ENCODE measurements at places on chromosomes 16 and 17.

DNA sequence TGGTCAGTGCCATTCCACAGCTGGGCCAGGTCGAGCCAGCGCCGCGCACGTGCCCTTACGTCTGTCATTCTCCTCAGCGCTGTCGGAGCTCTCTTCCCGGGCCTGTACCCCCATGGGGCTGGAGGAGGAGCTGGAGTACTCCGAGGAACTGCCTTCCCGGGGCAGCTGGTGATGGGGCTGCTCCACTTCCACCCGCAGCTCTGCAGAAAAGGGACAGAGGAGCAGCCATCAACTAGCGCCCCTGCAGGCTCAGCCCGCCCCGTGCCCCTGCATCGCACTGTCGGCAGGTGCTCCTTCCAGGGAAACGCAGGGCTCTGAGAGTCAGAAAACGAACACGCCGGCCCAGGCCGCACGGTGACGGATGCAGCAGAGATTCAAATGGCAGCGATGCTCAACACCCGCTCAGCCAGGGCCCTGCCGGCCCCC lies 20.9 kb downstream of the MAP1LC3B start:
- no peak for DNase-seq

DNA sequence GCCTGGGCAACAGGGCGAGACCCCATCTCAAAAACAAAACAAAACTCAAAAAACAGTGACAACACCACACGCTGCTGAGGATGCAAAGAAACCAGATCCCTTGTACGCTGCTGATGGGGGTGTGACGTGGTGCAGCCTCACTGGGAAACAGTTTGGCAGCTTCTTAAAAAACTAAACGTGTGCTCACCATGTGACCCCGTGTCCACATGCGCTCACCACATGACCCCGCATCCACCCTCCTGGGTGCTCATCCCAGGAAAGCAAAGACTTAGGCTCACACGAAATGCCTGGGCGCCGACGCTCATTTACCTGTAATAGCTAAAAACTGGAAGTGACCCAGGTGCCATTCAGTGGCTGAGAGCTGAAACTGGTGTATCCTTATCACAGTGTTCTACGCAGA lies 19.9 kb upstream of the RPL13 start:
- DNase-seq = no peak

- DNase-seq = peak; percentile 49
These were observed 61.0 kb upstream of the RBL2 start for GRCh38 chr16:53372992-53373871.

DNA sequence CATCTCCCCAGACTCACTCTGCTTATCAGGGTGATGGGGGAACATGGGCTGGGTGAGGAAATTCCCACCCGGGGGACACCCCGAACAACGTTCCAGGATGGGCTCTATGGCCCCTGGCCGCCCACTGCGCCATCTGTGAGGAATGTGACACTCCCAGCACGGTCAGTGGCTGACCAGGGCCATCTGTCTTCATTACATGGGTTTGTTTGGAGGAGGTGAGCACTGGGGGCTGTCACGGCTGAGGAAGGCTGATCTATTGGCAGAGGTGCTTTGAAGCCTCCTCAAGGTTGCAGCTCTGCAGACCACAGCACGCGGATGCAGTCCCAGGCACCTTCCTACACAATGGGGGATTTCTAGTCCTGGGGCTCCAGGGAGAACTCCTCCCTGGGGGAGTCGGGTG lies 214.1 kb upstream of the FOXF1 start:
- DNase-seq = peak; percentile 22

- DNase-seq = peak; percentile 28
These were observed 114.1 kb downstream of the NOG start for GRCh38 chr17:56707312-56708219.

DNA sequence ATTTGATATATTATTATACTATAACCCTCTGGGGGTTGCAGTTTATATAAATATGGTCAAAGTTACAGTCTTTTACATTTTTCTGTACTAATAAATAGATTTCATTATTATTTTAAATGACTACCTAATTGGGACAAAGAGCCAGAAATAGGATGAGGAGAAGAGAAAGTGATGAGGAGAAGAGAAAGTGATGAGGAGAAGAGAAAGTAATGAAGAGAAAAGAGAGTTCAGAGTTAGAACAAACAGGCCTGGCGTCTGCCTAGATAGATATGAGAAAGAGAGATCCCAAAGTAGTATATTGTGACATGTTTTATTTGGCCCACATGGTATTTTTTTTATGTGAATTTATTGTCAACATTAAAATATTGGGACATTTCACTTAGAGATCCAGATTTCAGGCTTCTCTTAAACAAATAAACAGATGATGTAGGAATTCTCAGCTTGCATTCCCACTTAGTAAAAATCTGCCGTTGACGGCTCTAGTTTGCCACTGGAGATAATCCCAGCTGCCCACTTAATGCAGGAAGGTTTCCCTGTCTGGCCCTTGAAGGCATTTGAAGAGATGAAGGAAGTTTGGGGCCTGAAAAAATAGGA lies 210.7 kb downstream of the STX8 start:
- no peak for DNase-seq
